NCI-H226 (cell line): ENCODE measurements at places on chromosomes 12 and 14.

DNA sequence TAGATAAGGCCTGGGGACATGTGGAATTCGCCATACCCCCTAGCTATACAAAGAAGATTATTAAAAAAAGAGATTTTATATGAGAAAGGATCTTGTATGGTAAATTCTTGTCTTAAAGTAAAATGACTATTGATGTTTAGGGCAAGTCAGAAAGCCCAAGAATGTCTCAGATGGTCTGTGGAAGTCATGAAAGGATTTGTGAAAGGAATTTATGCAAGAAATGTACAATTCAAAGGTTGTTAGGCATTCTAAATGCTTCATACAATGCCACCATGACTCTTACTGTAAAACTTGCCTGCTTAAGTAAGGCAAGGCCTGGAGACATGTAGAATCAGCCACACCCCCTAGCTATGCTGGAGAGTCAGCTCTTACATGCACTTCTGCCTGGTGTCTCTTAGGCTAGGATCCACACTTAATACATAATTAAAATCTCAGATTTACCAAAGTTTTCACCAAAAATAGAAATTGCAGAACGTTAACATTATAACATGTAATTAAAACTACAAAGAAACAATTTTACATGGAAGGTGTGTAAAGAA lies 8.9 kb upstream of the ETNK1 start:
- DNase-seq = no peak

- DNase-seq = no peak
These were observed 4.6 kb downstream of the BTG1 start for GRCh38 chr12:92140896-92141536.

GRCh38 chr12:108839018-108839889 lies 18.1 kb downstream of the SSH1 start:
- no peak for DNase-seq

DNA sequence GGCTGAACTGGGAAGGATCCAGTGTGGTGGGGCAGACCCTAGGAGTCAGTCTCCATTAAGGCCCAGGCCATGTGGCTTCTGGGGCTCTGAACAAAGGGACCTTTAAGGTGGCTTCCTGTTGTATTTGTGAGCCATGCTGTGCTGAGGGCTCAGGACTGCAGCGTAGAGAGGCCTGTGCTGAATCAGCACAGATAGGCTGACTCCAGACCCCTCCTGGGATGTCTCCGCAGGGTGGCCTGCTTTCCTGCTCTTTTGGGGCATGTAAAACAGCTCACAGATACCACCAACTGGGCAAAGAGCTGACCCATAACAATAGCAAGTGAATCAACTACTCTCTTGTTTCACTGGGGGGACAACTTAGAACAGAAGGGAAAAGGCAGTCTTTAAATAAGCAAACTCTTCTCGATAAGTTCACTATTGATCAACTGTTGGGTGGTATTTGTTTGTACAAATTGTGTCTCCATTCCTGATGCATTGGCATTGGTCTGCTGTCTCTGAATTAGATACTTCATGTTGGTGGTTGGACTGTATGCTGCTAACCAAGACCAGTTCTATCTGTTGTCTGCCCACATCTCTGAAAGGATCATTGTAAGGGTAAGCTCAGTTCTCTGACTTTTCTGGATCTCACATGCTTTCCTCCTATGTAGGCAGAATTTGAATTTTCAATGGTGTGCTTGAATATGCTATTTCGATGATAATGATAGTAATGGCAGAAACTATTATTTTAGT lies 71.8 kb downstream of the MYRFL start:
- DNase-seq = no peak

- no peak for DNase-seq
These were observed 81.0 kb downstream of the NCOR2 start for GRCh38 chr12:124486346-124486963.

- DNase-seq = peak; percentile 26
These were observed 428.1 kb downstream of the NRXN3 start for GRCh38 chr14:78598046-78598920.

DNA sequence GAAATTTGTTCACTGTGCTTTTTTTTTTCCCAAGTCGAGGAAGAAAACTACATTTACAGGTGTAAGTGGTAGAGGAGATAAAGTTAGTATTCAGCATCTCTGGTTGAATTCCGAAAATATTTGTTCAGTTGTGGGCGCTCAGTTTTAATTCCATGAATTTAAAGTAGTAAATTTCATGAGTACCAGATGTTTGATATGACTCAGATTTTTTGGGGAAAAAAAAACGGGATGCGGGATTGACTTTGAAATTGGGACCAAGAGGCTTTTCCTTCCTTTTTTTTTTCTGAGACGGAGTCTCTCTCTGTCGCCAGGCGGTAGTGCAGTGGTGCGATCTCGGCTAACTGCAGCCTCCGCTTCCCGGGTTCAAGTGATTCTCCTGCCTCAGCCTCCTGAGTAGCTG lies 1.6 kb downstream of the TULP3 start:
- no peak for DNase-seq

GRCh38 chr12:977156-977555 lies 13.9 kb upstream of the ERC1 start:
- DNase-seq = no peak

DNA sequence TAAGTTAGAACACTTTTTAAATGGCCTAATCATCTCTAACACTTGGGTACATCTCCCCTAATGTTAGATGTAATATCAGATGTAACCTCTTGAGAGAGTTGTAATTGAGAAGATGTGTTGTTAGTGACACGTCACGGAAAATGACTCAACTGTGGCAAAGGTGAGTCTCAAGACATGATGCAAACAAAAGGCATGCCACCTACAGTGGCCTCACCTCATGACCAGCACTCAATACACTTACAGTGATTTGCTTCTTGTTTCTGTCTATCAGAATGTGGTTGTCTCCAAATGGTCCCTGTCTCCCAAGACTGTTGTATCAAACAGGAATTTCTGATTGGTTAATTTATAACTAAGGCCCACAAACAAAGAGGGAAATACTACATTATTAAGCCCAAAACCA lies 91.2 kb downstream of the SLC25A21 start:
- no peak for DNase-seq

- DNase-seq = no peak
These were observed 67.7 kb downstream of the SDR9C7 start for GRCh38 chr12:56866493-56866892.

- no peak for DNase-seq
These were observed 15.1 kb downstream of the PPP1R12A start for GRCh38 chr12:79919762-79920161.

DNA sequence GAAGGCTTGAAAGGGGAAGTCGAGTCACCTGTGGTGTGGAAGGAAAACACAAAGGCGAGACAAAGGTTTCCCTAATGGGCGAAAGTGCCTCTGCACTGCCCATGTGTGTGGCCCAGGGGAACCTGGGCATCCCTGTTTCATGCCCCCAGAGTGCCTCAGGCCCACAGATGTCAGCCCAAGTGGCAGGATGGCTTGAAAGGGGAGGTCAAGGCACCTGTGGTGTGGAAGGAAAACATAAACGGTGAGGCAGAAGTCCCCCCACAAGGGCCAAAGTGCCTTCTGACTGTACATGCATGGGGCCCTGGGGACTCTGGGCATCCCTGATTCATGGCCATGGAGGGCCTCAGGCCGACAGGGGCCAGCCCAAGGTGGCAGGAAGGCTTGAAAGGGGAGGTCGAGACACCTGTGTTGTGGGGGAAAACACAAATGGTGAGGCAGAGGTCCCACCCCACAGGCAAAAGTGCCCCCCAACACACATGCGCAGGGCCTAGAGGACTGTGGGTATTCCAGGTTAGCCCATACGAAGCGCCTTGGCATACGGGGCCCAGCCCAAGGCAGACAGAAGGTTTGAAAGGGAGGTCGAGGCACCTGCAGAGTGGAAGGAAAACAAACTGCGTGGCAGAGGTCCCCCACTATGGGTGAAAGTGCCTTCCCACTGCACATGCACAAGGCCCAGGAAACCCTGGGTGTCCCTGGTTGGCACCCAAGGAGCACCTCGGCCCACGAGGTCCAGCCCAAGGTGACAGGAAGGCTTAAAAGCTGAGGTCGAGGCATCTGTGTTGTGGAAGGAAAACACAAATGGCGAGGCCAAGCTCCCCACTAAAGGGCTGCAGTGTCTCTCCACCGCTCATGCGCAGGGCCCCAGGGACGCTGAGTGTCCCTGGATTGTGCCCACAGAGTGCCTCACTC lies 382.3 kb downstream of the ALG10 start:
- DNase-seq = no peak

- no peak for DNase-seq
These were observed 2.7 kb downstream of the ITGB7 start for GRCh38 chr12:53204351-53204750.

DNA sequence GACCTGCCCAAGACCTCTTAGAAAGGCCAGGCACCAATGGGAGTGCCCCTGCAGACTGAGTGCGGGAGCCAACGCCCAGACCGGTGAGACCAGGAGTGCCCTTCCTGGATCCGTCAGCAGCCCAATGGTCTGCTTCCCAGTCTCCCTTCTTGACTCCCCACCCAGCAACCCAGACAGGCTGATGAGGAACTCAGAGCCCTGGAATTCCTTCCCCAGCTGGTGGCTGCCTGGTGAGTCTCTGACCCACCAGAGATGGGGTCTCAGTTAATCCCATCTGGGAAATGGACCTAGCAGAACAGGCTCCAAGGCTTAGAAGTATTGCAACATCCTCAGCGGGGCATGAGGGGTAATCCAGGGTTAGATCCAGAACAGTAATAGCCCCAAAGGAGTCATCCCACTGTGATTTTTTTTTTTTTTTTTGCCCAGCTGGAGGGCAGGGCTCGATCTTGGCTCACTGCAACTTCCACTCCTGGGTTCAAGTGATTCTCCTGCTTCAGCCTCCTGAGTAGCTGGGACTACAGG lies 1.5 kb upstream of the RASAL1 start:
- no peak for DNase-seq

- peak; percentile 95 for DNase-seq
These were observed 663 bp downstream of the NCKAP5L start for GRCh38 chr12:49827401-49828099.

DNA sequence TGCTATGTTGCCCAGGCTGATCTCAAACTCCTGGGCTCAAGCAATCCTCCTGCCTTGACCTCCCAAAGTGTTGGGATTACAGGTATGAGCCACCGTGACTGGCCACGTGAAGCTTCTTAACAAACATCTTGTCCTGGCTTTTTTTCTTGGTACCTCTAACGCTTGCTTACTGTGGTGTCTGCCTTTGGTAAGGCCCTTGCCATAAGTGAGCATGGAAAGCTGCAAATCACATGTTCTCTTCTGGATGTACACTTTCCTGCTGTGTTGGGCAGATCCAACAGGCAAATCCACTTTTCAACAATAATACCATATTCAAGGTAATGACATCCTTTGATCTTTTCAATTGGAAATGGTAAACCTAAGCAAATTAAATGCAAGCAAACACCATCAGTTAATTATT lies 54.6 kb downstream of the ARF6 start:
- no peak for DNase-seq

- DNase-seq = no peak
These were observed 15.8 kb downstream of the VDR start for GRCh38 chr12:47889040-47889439.

- no peak for DNase-seq
These were observed 71.0 kb downstream of the TRAFD1 start for GRCh38 chr12:112196196-112196875.

- no peak for DNase-seq
These were observed 13.6 kb downstream of the ARHGAP5 start for GRCh38 chr14:32090686-32091085.

DNA sequence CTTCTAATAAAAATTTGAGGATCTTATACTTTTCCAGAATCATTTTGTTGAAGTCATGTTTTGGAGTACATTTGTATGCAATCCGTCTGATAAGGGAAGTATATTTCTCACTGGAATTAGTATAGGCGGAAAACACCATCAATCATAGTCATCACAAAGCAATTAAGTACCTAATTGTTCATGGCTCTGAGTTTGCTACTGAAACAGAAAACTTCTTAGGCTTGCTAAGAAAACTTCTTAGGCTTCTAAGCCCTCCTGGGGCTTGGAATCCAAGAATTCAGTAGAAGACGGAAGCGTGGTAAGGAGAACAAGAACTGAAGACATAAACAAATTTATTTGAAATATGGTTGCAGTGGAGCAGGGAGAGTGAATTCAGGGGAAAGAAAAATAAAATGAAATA lies 636.3 kb downstream of the DIO2 start:
- DNase-seq = no peak

DNA sequence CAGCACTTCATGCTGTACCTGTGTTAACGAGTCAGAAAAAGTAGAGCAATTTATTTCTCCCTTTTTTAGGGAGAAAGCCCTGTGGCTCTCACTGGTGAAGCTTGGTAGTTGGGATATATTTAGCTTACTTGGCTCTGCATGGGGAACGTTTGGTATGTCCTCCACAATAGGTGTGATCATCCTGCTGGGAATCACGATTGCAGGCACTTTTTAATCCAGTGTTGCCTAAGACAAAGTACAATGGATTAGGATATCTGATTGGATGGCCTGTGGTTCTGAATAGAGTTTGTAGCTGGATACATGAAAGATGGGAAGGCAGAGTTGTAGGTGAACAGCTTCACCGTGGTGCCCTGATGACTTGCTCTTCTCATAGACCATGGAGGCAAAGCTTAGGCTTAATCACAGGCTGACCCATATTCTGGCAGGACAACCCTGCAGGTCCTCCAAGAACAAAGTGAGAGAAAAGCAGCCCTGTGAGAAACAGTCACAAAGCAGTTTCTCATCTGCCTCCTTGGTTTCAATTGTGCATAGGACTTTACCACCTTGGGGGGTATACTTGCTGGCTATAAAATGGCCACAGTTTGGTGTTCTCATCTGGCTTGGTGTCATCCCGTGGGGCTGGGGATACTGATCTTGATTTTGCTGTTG lies 7.5 kb downstream of the RESF1 start:
- no peak for DNase-seq

DNA sequence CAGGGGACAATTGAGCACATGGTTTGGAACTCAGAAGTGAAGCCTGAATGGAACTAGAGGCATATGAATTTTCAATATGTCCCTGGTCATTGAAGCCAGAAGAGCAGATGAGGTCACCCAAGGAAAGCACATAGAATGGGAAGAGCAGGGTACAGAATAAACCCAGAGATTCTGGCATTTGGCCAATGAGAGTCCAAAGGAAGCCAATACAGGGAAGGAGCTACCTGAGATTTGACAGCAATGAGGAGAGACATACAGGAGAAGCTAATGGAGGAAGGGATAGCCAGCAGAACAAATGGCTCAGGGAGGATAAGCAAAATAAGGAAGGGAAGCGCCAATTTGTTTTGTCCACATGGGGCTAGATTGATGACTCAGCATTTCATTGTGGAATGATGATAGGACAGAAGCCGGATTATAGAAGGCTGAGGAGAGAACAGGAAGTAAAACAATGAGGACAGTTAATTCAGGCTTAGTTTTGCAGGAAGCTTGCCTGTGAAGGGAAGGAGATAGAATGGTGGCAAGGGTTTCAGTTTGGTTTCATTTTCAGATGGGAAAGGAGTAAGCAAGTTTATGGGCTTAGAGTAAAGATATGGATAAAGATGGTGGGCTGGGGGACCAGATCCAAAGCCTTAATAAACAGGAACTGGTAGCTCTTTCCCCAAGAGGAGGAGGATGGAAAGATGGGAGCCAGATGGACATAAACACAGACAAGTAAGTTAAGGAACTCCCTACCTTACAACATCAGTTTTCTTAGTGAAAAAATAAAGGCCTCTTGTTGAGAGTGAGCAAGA lies 3.2 kb upstream of the SPTSSA start:
- DNase-seq = no peak
